ENCODE measurements at places on chromosomes 5 and 9.

DNA sequence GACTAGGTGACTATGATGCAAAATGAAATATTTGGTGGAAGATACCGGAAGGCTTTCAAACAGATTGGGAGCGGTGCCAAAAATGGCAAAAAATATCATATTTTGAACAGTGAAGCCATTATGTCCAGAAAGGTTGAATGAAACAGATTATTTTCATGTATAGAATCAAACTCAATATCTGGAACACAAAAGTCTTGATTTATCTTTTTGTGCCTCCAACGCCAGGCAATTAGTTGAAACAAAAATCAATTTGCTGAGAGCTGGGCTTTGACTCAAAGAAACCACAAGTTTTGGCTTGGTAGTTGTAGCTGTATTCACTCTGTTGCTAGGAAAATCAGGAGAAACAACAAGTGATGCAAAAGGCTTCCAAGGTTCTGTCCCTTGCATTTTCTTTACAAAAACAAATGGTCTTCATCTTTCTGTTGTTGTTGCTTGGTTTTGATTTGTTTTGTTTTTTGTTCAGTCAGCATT, 421.7 kb upstream of the TYRP1 start:
- DNase-seq, result no peak

GRCh38 chr5:72082048-72082447, 25.2 kb upstream of the MAP1B start:
- no peak for DNase-seq

- no peak for DNase-seq
Observed at GRCh38 chr5:109750463-109750862, 60.7 kb downstream of the MAN2A1 start.

DNA sequence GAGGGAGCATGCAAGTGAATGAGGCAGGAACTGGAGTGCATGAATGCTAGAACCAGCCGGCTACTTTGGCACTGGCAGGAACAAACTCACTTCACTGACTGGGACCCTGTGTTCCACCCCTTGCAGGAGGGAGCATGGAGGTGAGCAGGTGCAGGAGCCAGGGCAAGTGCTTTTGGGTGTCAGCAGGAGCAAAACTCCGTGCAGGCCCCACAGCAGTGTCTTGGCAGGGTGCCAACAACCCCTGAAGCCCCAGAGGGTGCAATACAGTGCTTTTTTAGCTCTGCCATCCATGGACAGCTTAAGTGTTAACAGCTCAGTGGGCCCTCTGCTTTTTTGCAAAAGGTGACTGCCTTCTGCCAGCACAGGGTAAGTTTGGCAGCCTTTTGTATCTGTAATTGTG, 245.8 kb upstream of the PCSK5 start:
- DNase-seq, result no peak

DNA sequence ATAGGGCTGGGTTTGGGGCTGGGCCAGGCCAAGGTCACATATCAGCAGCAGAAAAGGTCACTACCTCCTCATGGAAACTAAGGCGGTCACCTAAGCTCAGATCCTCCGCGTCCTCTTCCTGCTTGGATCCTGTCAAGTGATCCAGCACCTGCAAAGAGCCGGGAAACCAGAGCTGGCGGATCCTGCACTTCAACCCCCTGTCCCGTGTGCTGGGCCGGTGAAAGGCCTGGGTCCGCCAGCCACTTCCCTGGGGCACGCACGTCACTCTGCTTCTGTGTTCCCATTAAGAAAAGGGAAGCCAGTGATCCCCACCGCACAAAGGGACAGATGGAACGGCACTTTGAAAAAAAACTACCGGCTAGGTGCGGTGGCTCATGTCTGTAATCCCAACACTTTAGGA, 61.3 kb upstream of the STXBP1 start:
- no peak for DNase-seq

DNA sequence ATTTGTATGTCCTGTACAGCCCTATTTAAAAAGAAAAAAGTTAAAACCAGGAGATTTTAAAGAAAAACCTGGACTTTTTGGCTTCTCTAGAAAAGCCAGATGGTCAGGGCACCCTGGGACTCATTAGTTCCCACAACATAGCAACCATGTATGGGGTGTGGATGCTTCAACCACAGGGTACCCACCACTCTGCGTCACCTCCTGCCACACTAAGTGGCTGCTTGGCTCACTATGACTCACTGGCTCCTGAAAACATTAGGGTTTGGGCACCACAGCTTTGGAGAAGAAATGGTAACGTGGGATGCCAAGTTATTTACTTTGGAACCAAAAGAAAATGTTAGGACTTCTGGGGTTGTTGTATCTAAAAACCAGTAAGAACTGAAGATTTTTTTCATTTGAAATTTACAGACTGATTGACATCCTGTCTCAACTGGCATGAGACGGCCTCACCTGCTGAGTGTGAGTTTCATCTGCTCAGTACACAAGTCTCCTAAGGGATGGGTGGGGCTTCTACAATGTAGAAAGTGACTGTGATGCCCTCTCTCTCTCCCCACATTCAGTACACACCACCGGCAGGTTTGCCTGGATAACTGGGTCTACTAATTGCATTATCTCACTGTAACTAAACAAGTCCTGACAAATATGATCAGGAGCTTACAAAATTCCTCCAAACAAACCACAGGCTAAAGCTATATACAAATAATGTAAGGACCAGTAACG, 103.9 kb downstream of the ESM1 start:
- no peak for DNase-seq
